Cerebellar cortex (tissue), 1 donor: ENCODE measurements at places on chromosomes 2 and 18.

GRCh38 chr2:164028814-164029534, 293.2 kb upstream of the FIGN start:
- no peak for DNase-seq

GRCh38 chr2:127020536-127020935, 86.4 kb downstream of the BIN1 start:
- DNase-seq, result no peak

GRCh38 chr2:51031021-51031780, 731 bp downstream of the NRXN1 start:
- DNase-seq, result peak; percentile 62

GRCh38 chr2:45274250-45274926, 265.1 kb upstream of the SIX2 start:
- DNase-seq, result peak; percentile 75

DNA sequence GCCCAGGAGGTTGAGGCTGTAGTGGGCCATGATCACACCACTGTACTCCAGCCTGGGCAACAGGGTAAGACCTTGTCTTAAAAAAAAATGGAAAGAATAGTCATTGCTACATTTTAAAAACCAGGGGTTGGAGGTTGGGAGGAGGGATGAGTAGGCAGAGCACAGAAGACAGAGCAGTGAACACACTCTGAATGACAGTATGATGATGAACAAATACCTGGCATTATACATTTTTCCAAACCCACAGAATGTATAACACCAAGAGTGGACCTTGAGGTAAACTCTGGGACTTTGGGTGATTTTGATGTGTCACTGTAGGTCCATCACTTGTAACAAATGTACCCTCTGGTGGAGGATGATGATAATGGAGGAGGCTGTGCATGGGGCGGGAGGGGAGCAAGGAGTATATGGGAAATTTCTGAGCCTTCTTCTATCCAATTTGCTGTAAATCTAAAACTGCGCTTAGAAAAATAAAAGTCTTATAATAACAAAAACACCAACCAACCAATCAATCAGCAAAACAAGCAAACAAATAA, 111.4 kb upstream of the PGAP1 start:
- DNase-seq, result no peak

GRCh38 chr2:73907840-73908452, 15.1 kb downstream of the ACTG2 start:
- no peak for DNase-seq

DNA sequence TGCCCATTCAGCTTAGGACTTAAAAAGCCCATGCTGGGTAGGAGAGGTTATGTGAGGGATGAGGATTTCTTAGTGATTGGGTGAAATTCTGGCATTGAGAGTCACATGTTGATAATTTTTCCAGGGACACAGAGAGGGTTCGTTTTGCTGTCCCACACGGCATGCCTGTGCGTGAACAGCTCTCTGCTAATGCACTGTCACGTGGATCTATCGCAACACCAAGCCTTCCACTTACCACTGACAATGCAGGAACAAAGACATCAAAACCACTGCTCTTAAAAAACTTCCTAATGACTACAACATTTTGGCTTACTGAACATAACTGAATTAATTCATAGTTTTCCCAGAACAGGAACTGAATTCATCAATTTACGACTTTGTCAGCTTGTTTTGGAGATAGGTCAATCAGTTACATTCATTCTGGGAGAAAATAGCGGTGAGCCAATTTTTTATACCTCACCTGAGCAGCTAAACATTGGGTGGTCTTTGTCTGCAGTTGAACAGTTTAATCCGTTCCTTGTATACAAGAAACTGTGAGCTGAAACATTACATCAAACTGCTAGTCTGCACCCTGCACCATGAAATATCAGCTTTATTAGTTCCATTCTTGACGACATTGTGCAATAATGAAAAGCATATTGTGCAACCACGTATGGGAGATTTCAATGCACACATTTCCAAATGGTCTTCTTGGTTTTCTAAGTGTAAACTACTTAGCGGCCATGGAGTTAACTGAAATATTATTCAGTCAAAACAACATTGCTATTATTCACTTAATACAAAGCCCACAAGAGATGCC, 127.1 kb downstream of the LPIN1 start:
- DNase-seq, result no peak

- no peak for DNase-seq
Measured at GRCh38 chr2:155665704-155666103, 666.8 kb downstream of the NR4A2 start.

- DNase-seq, result no peak
Measured at GRCh38 chr2:85986121-85986520, 97.3 kb upstream of the ST3GAL5 start.

DNA sequence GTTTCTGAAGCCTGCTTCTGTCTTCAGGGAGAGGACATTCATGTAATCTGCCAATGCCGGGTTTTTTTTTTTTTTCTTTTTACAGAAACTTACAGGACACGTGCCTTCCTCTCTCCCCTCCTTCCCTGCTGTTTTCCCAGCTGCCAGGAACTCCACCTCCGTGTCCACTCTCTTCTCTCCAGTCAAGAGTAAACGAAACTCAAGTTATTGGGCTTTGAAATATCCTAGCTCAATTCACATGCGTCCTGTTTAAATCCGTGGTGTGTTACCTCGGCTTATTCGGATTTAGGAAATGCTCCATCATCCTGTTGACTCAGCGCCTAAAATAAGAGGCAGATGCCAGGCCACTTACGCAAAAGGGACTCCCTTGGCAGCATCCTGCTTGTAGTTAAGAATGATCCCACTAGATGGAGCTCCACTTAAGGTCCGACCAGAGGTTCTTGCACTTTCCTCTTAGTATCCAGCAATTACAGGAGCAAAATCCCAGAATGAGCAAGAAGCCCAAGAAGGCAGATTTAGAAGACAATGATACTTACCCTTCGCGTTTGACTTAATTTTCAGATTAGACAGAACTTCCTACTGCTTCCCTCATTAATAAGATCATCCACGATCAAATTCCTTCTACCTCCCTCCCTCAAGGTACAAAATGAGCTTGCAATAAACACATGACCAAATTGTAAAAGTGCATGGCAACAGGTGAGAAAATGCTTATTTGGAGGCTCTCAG, 97.2 kb upstream of the ZCCHC2 start:
- peak; percentile 96 for DNase-seq

DNA sequence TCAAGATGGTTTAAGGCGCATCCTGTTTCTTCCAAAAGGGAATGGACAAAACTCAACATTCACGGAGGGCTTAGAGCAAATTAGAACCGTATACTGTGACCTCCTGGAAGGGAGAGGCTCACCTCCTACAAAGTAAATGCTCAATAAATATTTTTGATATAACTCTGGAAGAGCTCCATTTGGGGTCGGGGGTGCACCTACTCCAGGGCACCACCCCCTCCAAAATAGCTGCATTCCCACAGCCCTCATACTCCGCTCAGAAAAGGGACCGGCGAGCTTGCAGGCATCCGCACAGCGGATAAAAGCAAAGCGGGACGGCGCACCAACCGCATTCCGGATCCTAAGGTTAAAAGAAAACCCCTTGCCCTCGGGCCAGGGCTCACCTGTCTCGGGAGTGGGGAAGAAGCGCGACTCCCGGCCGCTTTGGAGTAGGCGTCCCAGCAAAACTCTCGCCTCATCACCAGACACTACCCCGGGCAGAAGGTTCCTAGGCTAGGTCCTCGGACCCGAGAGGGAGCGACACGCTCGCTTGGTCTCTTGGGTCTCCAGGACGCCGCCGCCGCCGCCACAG, 378 bp downstream of the WDPCP start:
- peak; percentile 16 for DNase-seq

DNA sequence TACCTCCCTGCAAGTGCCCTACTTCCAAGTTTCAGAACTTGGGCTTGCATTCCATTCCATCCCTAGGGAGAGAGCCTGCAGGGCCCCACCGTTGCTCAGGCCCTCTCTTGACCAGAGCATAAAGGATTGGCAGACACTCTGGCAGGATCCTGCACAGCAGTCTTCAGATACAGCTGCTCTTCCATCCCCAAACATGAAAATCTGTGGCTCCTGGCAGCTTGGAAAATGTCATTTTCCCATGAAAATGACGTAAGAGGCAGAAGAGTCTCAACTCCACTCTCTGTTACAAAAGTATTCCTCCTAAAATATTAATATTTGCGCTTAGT, 162.6 kb downstream of the GFPT1 start:
- no peak for DNase-seq

DNA sequence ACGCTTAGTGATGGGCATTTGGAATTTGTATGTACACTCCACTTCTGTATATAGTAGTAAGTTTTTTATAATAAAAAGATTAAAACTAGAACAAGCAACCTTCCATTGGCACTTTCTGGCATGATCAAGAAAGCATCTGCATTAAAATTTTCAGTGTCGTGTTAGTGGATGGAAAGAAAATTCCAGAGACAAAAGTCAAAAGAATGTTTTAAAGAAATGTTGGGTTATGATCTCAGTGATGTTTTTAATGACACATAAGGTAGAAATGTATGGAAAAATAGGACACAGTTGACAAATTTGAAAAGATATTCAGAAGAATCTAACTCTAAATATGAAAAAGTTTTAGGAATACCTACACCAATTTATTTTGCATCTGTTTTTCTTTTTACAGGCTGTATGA, 126.1 kb upstream of the FAM117B start:
- no peak for DNase-seq

DNA sequence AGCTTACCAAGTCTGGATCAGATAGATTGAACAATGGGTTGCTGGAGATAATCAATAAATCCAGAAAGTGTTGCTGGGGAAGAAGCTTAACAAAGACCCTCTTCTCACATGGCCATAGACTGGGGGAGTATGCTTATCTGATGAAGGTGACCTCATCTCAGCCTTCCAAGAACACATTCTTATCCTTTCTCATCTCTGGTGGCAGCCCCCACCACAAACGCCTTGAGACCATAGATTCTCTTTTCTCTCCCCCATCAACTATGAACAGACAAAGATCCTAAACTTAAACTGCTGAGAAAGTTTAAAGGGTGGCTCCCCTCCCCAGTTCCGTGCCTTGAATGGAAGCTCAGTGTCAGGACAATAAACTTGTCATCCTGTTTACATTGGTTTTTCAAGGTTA, 428.7 kb upstream of the TRIB2 start:
- no peak for DNase-seq

- DNase-seq, result no peak
Measured at GRCh38 chr2:184394642-184395041, 203.7 kb upstream of the ZNF804A start.

- peak; percentile 88 for DNase-seq
Measured at GRCh38 chr2:80548469-80548868, 243.9 kb upstream of the LRRTM1 start.

- DNase-seq, result no peak
Measured at GRCh38 chr2:164456619-164457018, 164.7 kb downstream of the GRB14 start.

DNA sequence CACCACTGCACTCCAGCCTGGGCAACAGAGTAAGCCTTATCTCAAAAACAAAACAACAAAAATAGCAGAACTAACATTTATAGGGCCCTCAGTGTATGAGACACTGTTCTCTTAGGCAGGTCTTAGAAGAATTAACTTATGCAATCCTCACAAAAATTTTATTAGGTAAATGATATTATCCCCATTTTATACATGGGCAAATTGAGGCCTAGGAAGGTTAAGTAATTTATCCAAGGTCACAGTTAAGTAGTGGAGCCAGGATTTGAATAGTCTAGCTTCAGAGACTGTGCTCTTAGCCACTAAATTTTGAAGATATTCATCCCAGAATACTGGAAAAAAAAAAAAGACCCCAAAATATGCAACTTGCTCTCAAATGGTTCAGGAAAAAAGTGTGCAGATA, 16.4 kb upstream of the LCT start:
- no peak for DNase-seq

DNA sequence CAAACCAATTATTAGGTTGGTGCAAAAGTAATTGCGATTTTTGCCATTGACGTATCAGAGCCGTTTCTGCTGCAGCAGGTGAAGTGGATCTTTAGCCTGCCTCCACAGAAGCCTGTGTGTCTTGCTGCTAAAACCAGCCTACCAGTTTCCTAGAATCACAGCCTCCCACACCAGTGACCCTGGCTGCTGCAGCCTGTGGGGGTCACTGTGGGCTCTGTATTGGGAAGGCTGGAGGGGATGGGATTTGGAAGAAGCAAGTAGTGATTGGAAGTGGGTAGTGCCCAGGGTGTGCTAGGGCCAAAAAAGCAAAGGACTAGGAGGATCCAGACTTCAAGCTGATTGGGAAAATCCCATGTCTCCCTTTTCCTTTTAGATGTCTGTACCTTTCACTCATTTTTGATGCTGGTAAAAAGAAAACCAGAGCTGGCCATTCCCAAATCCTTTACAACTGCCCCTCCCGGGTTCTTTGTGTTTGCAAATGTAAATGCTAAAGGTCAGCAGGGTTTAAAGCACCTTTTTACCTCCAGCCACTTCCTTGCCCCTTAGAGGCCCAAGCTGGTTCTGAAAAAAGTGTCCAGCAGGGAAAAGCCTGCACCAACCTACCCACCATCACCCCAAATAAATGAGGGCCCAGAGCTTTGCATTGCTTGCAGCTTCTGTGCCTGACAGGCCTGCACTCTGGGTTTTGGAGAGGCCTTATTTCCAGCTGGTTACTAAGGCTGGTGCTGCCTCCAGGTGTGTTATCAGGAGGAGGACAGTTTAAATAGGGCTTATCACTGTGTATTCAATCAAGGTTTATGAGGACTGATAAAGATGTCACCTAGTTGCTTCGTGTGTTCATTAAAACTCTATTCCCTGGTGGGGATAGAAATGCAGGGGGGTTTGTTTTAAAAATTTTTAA, 172.0 kb downstream of the MIB1 start:
- peak; percentile 3 for DNase-seq

GRCh38 chr2:182186132-182186735, 200.6 kb downstream of the PPP1R1C start:
- DNase-seq, result peak; percentile 80

- no peak for DNase-seq
Measured at GRCh38 chr18:57275111-57275510, 77.2 kb upstream of the ST8SIA3 start.

DNA sequence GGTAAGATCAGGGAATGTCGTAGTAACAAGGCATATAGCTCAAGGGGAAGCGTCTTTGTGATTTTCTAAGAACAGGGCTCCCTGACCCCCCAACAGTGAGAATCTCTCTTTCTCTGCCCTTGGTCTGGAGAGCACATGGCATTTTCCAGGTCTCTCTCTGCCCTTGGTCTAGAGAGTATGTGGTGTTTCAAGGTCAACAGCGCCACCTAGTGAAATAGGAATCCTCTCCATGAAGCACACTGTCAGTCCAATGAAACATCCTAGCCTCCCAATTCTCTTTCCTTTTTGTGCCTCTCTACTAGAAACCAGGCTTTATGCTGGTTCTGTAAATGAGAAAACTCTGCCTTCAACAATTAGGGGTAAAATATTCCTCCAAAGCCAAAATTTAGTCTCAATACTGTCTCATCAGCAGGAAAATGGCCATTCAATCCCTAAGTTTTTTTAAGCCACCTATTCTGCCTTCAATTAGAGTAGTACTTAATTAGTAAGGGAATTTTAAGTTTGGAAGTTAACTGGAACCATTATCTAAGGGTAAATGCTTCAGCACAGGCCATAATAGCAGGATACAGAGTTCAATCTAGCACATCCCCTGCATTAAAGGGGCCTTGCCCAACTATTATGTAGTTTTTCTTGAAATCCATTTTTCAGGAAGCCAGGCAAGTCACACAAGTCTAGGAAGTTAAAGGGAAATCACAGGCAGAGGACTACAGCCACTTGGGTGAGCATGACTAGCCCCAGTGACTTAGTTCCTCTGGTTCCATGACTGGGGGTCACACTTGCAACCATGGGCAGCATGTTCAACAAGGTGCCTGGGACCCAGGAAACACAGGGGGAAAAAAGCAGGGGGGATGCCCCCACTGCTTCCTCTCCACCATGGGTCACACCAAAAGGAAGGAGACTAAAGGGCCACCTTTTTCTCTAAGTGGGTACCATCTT, 12.4 kb downstream of the DYM start:
- DNase-seq, result peak; percentile 69

GRCh38 chr2:118539290-118539689, 308.2 kb downstream of the EN1 start:
- peak; percentile 18 for DNase-seq
